Activated T-cell treated with anti-CD3 and anti-CD28 coated beads, Interleukin-2, amount 50 U/mL, for 1 hour (primary cell): ENCODE measurements at places on chromosomes 4 and X.

GRCh38 chrX:134407065-134407376 is 52.9 kb upstream of the HPRT1 start:
- no peak for DNase-seq

DNA sequence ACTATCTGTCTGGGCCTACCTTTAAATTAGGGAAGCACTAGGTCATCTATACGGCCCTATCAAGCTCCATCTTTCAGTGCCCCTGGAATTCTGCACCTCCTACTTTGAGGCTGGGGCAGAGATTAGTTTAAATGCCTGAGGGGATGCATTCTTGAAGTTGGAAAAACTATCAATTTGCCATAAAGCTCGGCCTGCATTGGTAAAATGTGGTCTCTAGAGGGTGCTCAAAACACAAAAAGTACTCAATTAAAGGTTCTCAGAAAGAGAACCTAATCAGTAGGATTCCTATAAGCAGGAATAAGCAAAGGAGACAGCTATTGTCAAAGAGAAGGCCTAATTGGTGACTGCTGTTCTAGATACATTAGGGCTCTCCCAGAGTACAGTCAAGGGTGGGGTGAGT is 111.7 kb downstream of the AMER1 start:
- no peak for DNase-seq

DNA sequence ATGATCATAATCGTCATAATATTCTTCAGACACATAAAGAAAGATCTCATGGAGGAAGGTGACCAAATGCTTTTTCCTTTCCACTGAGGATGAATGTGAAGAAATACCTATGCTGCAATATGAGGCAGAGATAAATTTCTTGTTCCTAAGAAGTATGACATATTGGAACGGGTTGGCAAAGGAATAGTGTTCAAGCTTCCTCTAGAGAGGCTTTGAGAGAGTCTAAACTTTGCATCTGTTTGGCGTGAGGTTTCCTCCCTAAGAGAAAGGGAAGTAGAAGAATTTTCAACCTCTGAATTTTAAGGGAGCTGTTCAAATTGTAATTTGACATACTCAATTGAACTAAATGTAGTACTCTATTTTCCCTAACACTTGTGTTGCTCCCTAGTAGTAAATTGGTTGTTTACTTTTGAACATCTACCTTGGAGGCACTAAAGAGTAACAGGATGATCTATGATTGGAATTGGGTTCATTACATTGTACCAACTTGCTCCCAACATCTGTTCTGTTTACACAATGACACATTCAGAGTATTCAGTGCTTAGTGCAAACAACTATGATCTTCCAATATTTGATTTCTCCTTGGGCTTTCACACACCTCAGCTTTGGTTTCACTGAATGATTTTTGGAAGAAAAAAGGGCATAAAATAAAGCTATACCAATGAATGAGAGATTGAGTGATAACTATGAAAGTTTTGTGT is 122.0 kb downstream of the CORIN start:
- no peak for DNase-seq

- no peak for DNase-seq
These were observed 114.3 kb downstream of the VSIG4 start for GRCh38 chrX:65925592-65925991.

DNA sequence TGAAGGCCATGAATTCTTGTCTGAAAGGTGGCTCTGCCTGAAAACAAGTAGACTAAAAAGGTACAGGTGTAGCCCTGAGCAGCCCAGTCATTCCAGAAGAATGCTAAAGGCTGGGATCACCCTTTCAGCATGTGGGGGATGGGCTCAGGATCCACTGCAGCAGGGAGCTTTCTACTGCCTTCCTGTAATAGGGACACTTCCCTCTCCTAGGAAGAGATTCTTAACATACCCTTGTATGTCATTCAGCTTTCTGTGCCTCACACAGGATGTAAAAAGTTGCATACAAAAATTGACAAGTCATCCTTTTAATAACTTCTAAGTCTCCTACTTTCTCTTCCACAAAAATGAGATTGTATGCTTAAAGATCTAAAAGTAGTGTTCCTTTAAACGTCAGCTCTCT is 123.3 kb downstream of the ZNF518B start:
- DNase-seq = no peak
